ENCODE measurements at places on chromosomes 11 and 22.
A peak's percentile ranks its signal among the peaks of the same experiment; 100 is the strongest.

DNA sequence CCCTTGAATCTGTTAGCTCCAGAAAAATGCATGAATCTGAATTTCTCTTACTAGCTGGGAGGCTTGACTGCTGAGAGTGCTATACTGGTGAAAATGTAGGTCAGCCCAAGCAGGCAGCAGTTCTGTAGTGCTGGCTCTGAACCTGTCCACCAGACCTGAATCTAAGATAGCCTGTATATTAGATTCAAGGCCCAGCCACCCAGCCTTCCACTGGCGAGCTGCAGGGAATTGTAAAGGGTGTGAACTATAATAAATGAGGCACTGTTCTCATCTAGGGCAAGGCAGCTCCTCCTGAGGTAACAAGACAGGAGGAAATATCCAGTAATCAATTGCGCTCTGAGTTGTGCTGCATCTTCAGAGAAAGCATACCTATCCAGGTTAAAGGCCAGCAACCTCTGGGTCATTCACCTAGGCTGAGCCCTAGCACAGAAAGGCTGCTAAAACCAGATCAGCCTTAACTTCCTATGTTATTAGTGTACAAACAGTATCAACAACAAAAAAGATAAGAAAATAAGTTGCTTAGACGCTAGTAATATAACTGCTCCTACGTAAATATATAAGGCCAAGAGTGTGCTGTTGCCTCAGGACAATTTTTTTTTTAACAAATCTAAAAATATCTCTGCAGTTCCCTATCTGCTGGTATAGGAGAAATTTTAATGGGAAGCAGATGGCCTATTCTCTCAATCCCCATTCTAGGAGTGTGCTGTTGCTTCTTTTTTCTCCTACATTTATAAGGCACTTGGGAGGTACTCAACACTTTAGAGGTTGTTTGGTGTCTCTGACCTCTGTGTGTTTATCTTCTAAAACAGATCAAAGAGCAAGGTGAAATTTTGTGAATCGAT, 63.0 kb downstream of the RELT start:
- no peak for DNase-seq
- no peaks in the 10 kb centered on the region for H3K4me1 ChIP-seq
- H3K36me3 ChIP-seq = no peaks in the 10 kb centered on the region
- H3K4me3 ChIP-seq = no peak overlapping the region
- no peaks in the 10 kb centered on the region for H3K27me3 ChIP-seq

DNA sequence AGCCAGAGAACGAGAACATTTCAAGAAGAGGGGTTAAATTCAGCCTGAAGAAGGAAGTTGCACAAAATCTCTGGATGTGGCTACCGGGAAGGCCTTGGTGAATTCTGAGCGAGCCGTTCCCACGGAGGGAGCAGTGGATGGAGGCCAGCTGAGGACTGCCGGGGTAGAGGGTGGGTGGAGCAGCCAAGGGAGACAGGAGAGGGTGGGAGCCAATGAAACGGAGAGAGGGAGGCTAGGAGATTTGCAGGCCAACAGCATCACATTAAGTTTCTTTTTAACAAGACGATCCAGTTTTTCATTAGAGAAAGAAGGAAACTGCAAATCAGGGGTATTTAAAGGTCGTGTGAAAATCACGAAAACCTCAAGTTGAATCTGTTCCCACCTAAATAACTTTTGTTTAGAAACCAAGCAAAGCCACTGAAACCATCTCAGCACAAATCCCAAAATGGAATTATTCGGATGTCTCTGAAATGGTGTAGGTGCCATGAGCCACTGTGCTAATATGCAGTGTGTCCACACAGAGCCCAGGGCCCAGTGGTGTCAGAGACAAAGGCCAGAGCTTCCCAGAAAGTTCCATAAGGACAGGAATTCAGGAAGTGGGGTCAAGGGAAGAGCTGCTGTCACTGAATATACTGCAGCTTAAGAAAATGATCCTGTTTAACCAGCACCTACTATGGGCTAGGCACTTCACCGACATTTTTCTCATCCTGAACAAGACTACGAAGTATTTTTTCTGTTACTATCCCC, 59.7 kb upstream of the SLC35C1 start:
- no peak overlapping the region for H3K4me3 ChIP-seq
- H3K4me1 ChIP-seq = no peaks in the 10 kb centered on the region
- peaks cover 3% of the 10 kb centered on the region for H3K27me3 ChIP-seq
- H3K27ac ChIP-seq = no peak overlapping the region
- no peaks in the 10 kb centered on the region for H3K36me3 ChIP-seq
- no peak for DNase-seq

- no peak overlapping the region for H3K4me3 ChIP-seq
- no peaks in the 10 kb centered on the region for H3K27me3 ChIP-seq
- no peak for DNase-seq
- peak overlapping the region; percentile 28 for H3K27ac ChIP-seq
- H3K4me1 ChIP-seq = peaks cover 68% of the 10 kb centered on the region
These were observed 68.3 kb downstream of the C11orf58 start for GRCh38 chr11:16806791-16807190.

GRCh38 chr11:69896250-69896649, 77.0 kb upstream of the FGF3 start:
- H3K4me1 ChIP-seq = no peaks in the 10 kb centered on the region
- H3K36me3 ChIP-seq = no peaks in the 10 kb centered on the region
- no peak for DNase-seq
- H3K4me3 ChIP-seq = no peak overlapping the region

DNA sequence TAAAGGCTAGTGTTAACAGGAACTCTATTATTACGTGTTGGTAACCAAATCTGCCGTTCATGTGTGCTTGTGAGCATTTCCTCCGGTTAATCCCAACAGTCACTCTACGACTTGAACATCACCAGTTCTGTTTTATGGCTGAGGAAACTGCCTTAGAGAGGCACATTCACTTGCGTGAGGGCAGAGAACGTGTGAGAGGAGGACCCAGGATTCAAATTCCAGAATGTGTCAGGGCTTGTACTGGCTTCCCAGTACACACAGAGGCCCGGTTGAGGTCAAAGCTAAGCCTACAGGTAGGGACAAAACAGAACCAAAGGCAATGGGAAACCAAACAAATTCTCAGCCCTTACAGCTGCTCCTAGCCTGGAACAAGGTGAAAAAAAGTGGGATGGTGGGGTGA, 66.9 kb upstream of the TENM4 start:
- no peaks in the 10 kb centered on the region for H3K27me3 ChIP-seq
- no peaks in the 10 kb centered on the region for H3K36me3 ChIP-seq
- no peak overlapping the region for H3K27ac ChIP-seq
- H3K4me1 ChIP-seq = no peaks in the 10 kb centered on the region
- H3K4me3 ChIP-seq = no peak overlapping the region

DNA sequence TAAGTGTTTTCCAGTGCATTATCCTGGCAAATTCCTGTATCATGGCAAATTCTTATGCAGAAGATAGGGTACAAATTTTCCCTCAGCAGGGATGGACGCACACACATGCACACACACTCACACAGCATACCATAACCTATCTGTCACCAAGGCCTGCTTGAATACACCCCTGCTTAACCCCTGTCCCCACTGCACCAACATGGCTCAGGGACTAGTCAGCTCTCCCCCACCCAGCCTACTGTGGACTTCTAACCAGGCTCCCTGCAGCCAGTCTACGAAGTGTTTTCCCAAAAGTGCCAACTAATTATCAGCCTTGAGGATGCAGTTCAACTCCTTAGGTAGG, 63.1 kb downstream of the RAB30 start:
- H3K36me3 ChIP-seq = no peaks in the 10 kb centered on the region
- DNase-seq = no peak
- peaks cover 22% of the 10 kb centered on the region for H3K4me1 ChIP-seq
- no peak overlapping the region for H3K4me3 ChIP-seq

- H3K4me1 ChIP-seq = peaks cover 29% of the 10 kb centered on the region
- no peaks in the 10 kb centered on the region for H3K27me3 ChIP-seq
- H3K4me3 ChIP-seq = peak overlapping the region; percentile 13
- H3K27ac ChIP-seq = peak overlapping the region; percentile 89
- DNase-seq = no peak
- no peaks in the 10 kb centered on the region for H3K36me3 ChIP-seq
These were observed 13.8 kb upstream of the SLC39A13 start for GRCh38 chr11:47394322-47395222.

DNA sequence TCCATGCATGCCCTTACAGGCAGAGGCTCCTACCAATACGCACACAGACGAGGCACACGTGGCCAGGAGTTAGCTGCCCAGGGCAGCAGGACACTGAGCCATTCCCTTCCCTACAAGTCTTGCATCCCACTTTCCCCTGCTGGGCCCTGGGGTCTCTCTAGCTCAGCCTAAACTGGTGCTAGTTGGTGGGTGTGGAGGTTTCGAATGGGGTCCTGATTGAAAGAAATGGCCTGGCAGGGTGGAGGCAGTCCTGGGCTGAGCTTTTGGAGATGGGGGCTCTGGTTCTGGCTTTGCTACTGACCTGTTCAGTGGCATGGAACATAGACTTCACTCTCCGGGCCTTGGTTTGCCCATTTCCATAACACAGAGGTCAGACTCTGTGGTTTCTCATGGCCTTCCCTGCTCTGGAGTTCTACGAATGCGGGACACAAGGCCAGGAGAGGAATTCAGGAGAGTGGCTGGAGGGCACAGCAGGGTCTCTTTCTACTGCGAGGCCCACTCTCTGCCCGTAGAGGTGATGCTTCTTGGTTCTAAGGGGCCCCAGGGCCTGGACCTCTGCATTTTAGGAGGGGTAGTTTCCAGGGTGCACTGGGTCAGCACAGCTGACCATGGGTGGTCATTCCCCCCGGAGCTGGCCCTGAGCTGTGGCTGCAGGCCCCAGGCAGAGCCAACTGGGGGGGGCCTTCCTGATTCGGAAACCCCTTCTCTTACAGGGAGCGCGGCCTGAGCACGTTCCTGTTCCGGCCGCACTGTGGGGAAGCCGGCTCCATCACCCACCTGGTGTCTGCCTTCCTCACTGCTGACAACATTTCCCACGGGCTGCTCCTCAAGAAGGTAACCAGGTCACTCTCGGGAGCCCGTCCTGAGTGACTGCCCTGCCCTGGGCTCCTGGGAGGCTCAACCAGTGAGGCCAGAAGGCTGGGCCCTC, 40.0 kb downstream of the RNF141 start:
- H3K27me3 ChIP-seq = no peaks in the 10 kb centered on the region
- H3K4me3 ChIP-seq = no peak overlapping the region
- DNase-seq = peak; percentile 65

Measured in suprapubic skin (tissue), 4 donors.